ENCODE measurements at places on chromosomes 16 and 17. TPM values are rescaled to one million over a fixed set of nuclear protein-coding genes. Genes with fewer than 3 reads are reported as not detected.

DNA sequence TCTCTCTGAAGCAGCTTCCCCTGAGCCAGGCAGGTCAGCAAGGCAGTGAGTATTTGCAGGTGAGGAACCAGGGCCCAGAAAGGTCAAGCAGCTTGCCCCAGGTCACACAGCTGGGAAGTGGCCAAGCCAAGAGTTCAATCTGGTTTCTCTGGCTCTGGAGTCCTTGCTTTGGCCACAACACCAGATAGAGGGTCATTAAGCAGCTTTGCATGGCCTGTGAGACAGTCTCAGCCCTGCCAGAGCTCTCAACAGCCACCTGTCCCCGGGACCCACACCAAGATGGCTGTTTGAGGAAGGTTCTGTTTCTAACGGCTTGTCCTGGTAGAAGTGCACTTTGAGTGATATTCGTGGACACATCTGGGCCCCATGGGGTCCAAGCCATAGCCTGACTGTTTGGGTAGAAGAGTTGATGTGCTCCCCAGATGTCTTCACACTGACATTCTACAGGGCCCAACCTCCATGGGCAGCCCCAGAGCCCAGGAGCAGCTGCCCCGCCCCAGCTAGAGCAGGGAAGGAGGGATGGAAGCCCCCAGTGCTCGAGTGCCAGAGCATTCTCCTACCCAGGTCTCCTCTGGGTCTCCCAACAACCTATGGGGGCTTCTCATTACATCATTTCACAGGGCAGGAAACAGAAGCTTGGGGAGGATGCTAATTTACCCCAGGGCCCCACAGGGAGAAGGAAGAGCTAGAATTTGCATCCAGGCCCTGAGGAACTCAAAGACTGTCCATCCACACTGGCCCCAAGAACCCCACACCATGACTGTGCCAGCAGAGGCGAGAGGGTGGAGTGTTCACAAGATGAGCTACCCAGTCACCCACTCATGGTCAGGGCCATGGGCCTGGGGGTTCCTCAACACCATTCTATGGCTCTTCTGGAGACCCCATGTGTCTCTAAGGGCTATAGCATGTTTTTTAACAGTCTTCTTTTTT, 107.3 kb upstream of the CDH5 start:
- no peak for DNase-seq

DNA sequence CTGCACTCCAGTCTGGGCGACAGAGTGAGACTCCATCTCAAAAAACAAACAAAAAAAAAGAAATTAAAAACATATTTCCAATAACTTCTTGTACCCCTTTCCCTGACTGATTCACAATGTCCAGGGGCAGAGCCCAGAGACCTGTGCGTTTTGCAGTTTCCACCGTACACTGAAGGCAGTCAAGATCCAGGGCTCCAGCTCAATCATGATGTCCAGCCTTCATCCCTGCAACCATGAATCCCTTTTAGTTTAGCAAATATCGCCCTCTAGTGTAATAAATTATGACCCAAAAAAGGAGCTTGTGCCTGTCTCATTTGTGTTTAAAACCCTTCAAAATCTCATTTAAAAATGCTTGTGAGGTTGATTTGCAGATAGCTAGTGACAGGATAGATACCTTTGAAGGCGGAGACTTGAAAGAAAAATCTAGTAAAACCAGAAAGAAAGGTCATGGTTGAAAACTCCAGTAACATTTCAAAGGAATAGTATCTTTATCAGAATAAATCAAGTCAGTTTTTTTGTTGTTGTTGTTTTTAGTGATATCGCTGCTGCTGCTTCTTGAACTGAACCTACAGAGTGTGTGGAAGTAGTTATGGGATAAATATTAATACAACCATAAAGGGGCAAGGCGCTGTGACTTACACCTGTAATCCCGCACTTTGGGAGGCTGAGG, 3.7 kb upstream of the ERN1 start:
- DNase-seq, result peak; percentile 42

- no peak for DNase-seq
Observed at GRCh38 chr17:81980707-81981343, 3.4 kb downstream of the ASPSCR1 start.

GRCh38 chr16:55437625-55438024, 41.4 kb upstream of the MMP2 start:
- DNase-seq, result no peak

DNA sequence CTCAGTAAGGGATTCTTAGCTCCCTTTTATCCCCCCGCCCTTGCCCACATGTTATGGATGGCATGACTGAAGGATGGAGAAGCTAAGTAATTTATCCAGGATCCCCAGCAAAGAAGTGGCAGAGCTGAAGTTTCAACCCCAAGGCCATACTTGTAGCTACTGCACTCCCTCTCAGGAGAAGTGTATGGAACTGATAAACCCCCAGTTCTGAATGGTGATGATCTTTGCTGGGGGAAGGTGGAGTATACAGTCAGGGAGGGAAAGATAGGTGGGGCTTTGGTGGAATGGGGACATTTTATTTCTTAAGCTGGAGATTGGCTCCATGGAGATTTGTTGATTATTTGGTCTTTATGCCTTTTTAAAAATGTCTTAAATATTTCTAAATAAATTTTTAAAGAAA, 58.3 kb downstream of the TNRC6C start:
- no peak for DNase-seq

- no peak for DNase-seq
Observed at GRCh38 chr16:16154281-16154951, 68.9 kb downstream of the ABCC6 start.

Gene MRM1
- 13.1 TPM for total RNA-seq
